Cardiac fibroblast (primary cell): ENCODE measurements at places on chromosomes 6 and 20.
A peak's percentile ranks its signal among the peaks of the same experiment; 100 is the strongest.

DNA sequence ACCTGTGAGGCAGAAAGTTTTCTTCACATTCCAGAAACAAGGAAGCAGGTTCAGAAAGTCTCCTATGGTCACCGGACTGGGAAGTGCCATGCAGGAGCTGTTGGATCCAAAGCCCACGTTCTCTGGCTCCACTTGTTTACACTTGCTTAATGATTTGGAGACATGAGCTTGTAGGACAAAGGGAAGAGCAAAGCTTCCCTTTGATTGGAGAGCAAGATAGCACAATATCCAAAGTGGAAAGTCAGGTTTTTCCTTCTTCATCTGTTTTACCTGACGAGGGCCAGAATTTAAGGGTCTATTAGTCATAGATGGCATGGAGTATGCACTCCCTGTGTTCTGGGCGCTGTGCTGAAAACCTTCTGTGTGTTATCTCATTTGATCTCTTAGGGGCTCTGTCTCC, 81.2 kb downstream of the PDE7B start:
- DNase-seq = no peak

DNA sequence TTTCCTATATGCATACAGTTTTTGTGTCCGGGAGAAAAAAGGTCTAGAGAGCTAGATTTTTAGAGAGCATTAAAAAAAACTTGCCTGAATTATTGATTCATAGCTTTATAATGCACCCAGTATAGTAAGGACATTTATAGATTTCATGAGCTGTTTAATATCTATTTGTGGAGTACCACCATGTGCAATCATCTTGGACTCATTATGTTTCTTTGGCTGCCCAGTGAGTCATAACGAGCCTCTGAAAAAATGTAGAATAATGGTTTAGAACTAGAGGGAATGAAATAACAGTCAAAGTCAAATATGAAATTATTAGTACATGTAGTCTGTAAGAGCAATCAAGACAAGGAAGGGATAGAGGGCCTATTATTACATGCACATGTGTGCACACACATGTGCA, 350.0 kb downstream of the CD83 start:
- DNase-seq = no peak

DNA sequence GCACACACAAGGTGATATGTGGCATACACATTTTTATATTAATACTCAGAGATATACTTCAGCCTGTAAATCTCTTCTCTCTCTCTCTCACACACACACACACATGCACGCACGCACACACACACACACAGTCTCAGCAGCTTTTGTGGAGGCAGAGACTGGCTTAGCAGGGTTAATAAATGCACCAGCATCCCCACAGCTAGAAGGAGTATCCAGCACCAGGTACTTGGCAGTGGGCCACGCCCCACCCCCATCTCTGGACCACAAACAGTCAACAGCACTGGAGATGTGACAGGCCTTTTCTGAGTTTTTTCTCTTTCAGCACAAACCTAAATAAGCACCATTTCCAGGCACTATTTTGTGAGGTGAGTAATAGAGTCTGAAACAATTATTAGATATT, 47.3 kb upstream of the LRFN2 start:
- no peak for DNase-seq

- no peak for DNase-seq
These were observed 4.8 kb upstream of the ASF1A start for GRCh38 chr6:118889163-118889562.

DNA sequence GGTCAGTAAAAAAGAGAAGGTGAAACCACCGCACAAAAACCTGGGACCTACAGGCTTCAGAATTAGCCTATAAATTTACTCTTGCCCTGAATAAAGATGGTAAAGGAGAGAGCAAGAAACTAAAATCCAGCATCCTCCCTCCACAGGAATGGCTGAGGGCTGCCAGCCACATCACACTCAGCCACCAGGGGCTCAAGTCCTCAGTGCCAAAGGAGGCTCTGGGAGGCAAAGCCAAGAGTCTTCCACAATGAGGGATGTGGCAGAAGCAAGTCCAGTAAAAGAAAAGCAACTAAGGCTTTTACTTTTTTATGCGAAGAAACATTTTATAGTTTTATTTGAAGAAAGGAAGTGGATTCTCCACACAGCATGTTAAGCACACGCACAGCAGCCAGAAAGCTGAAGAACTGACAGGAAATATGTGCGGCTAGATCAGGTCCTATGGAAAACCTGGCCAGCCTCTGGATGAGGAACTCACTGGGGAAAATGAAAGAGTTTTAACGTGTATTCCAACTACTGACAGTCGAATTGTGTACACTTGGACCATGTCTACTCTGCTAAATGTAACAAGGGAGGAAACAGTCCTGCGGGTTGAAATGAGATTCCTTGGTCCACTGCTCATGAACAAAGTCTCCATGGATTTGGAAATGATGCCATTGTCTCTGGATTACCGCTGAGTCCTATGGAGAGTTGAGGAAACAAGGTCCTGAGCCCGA, 219.4 kb upstream of the SSTR4 start:
- DNase-seq = no peak

- DNase-seq = no peak
These were observed 162.0 kb upstream of the ECI2 start for GRCh38 chr6:4297348-4297747.

DNA sequence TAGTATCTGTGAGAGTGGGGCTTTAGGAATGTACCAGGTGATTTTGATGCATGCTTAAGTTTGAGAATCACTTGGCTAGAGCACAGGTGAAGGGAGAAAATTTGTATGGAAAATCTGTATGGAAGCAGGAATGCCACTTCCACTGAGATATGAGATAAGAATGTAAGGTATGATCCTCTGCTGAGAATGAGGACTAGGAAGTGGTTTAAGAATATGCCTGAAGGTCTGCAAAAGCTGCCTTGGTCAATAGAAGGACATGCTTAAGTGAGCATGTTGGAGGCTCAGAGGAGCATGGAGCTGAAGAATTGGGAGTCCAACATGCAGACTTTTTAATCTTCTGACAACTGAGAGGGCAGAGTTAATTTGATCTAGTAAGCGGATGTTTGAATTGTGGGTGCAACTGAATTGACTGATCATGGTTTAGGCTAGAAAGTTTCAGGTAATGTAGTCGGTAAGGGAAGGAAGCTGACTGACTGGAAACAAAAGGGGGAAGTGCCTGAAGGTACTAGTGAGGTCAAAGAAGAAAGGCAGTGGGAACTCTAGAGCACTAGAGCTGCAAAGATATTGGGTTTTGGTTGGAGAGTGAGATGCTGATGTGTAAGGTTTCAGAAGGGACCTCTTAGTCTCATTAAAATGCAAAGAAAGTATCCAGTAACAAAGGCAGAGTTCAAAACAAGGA, 28.6 kb upstream of the NOTCH4 start:
- no peak for DNase-seq

- DNase-seq = no peak
These were observed 1.0 kb upstream of the HFE start for GRCh38 chr6:26086211-26086610.

DNA sequence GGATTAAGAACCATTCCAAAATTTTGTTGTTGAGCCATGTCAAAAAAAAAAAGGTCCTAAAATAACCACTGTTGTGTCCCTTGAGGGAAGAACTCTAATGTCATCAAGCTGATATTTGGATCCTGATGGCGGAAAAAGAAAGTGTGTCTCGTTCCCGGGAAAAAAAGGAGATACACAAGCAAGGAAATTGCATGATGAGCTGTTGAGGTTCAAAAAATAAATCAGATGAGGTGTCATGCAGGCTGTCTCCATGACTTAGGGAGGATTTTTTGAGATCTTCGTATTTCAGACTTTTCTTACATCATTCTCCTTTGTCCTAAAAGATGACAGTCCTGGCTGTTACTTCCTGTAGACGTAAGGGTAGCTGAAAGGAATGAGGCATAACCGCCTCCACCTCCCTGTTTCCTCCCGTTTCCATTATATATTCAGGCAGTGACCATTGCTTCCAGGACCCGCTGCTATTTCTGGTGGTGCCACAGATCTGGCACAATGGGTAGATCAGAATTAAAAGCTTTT, 117.3 kb upstream of the TNFAIP3 start:
- DNase-seq = peak; percentile 34

DNA sequence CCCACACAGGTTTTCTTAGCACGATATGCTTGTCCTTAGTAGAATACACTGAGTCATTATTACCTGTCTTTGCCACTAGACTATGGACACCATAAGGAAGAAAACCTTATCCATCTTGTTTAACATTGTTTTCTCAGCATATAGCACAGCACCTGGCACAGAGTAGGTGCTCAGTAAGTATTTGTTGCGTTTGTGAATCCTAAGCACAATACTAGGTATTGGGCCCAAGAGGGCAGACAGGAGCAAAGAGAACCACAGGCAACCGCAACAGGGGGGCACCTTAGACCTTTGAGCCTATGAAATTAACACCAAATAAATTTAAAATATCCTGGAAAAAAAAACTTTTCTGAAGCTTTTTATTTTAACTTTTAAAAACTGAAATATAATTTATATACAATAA, 3.7 kb upstream of the NCOA6 start:
- no peak for DNase-seq

GRCh38 chr20:34180460-34181120, 60.6 kb upstream of the ASIP start:
- DNase-seq = no peak

- no peak for DNase-seq
These were observed 82.6 kb downstream of the EPB41L2 start for GRCh38 chr6:130980310-130981032.

GRCh38 chr6:52284131-52284459, 447 bp downstream of the MCM3 start:
- peak; percentile 38 for DNase-seq

DNA sequence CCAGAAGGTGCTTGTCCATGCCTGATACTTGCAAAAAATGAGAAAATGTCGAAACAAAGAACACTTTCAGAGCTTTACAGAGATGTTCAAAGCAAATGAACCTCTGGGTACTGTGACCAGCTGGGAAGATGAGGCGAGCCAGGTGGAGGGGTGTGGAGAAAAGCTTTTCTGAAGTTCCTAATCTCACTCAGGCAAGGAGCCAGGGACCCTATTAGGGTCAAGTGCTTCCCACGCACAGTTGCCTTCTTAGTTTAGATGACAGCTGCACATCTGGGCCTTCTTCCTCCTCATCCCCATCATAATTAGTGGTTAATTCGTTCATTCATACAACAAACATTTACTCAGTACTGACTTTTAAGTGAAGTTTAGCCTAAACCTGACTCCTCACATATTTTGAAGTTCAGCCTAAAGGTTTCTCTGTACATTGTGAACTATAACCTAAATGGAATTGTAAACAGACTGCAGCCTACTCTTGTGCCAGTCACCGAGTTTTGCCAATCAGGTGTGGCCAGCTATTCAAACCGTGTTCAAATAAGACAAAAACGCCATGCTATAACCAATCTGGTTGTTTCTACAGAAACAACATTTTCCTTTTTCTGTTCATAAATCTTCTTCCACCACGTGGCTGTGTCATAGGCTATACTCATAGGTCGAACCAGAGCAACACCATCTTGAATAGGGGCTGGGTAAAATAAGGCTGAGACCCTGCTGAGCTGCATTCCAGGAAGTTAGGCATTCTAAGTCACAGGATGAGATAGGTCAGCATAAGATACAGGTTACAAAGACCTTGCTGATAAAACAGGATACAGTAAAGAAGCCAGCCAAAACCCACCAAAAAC, 19.3 kb upstream of the AHCY start:
- DNase-seq = no peak

DNA sequence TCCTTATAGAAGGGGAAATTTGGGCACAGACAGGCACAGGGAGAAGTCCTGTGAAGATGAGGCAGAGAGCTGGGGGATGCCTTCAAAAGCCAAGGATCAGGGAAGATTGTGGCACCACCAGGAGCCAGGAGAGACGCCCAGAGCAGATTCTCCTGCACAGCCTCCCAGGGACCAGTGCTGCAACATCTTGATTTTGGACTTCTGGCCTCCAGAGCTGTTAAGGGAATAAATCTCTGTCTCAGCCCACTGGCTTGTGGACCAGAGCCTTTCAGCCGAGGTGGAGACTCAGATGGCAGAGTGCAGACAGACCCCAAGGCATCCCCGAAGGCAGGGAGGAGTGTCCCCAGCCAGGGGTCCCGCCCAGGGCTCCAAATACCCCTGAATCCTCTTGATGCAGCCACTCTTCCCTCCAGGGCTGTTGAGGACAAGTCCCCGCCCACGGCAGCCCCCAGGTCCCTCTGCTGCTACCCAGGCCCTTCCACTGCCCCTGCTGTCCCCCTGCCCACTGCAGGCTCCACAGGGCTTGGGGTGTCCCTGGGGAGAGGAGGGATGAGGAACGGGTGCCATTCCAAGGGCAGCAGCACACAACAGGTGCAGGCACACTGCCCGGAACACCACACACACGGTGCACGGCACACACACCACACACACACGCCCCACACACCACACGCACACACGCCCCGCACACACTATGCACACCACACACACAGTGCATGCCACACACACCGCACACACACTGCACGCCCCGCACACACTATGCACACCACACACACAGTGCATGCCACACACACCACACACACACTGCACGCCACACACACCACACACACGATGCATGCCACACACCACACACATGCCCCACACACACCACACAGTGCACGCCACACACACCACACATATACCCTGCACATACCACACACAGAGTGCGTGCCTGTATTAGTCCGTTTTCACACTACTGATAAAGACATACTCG, 311.4 kb downstream of the TAF4 start:
- DNase-seq = no peak

DNA sequence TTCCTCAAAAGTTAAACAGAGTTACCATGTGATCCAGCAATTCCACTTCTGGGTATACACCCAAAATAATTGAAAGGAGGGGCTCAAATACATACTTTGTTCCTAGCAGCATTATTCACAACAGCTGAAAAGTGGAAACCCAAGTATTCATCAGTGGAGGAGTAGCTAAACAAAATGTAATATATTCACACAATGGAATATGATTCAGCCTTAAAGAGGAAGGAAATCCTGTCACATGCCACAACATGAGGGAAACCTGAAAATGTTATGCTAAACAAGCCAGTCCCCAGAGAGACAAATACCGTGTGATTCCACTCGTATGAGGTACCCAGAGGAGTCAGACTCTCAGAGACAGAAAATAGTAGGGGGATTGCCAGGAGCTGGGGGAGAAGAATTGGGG, 44.5 kb downstream of the PXDC1 start:
- DNase-seq = peak; percentile 87

- no peak for DNase-seq
These were observed 7.4 kb upstream of the KIF16B start for GRCh38 chr20:16580620-16581019.

GRCh38 chr6:78523622-78524021, 343.7 kb upstream of the IRAK1BP1 start:
- DNase-seq = no peak

DNA sequence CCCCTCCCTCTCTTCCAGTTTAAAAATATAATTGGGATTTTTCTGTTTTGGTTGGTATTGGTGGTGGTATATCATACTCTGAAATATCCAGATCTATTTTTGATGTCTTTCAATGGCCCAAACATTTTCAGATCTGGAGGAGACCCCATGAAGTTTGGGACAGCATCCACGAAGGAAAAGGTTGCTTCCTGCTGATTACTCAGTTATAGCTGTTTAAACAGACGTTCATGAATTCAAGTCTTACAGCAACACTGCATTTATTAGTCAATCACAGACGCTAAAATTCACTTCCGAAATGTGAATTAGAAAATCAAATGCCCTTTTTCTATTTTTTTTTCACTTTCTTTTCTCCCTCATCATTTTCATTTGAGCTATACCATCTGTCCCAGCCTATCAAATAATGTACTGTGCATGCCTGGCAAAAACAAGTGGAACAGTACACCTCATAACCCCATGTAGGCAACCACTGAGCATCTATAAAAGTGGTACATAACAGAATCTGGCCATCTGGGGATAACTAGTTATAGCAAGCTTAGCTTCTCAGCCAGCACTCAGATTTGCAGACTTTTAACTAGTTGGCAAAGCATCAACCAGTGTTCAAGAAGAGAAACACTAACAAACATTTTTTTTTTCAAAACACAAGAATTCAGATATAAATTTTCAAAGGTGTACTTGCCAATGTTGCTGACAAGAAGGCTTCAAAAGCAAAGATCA, 124.5 kb downstream of the HIVEP2 start:
- DNase-seq = no peak
